ENCODE measurements at places on chromosomes 2 and 18.

DNA sequence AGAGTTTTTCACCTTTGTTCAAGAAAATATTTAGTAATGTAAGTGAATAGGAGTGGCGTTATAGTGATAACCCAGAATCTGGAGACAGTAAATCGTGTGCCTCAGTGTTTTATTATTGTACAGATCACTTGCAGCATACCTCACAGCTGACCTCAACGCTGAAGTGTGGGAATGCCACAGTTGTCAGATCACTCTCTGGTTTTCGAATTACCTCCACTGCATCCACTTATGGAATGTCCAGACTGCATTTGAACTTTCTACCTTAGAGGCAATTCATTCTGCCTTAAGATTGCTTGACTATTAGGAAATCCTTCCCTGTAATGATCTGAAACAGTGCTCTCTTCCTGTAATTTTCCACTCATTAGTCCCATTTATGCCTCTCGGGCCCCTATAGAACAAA is 164.5 kb upstream of the ALPP start:
- DNase-seq, result no peak

GRCh38 chr2:130755256-130756052 is at the start of gene AMER3:
Gene AMER3, plus strand, starts transcription at chr2:130755540. Its CDS starts 6,533 bp downstream, at chr2:130762073.
- no peak for DNase-seq

DNA sequence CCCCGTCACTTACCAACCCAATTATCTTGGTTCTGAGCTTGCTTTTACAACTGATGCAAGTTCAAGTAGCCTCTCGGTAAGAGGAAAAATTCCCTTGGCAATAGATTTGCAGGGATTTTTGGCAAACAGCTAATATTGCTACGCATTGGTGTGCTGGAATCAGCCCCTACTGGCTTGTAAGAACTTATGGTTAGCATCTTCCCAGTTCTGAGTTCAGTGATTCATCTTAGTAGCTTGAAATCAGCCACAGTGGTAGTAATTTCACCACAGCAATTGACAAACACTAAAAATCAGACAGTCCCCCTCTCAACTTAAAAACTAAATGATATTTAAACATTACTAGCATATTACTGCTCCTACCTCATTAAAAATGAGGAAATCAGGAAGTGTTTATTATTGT is 5.9 kb upstream of the RAX start:
- no peak for DNase-seq

DNA sequence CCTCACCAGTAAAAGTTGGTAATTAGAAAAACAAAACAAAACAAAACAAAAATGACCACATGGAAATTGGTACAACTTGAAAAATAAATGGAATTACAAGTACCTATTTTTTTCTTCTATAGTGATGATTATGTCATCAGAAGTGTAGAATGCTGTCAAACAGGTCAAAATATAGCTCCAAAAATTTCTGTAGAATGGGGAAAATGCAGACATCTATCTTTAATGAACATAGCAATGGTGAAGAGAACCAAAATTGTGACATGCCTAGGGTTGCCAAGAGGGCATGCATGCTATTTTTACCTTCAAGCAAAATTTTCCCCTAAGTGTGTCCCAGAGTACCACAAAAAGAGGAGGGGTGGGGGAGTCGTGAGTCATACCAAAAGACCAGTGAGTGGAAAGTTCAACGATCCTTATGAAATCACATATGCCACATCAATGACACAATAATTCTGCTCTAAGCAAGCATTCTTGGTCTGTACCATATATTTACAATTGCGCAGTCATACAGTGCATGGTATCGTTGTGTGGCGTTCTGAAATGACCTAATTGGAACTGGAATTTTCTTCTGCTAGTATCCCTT is 1436.4 kb downstream of the SUCLG1 start:
- DNase-seq, result no peak

GRCh38 chr2:36486521-36487044 is 111.4 kb downstream of the FEZ2 start:
- no peak for DNase-seq

DNA sequence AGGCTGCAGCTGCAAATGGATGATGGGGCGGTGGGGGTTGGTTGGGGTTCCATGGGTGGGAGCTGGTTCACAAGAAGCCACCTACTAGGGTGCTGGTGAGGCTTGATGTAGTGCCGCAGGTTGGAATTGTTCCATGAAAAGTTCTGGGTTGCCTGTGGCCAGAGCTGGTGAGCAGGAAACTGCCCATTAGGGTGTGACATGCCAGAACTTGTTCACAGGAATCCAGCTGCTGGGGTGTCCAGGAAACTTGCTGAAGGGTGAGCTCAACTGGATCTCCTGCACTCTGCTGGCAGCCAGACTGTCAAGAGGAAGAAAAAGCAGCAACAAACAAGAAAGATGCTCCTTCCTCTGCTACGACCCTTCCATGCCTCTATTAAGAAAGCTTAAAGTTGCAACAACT is 48.8 kb downstream of the MAP3K20 start:
- no peak for DNase-seq

DNA sequence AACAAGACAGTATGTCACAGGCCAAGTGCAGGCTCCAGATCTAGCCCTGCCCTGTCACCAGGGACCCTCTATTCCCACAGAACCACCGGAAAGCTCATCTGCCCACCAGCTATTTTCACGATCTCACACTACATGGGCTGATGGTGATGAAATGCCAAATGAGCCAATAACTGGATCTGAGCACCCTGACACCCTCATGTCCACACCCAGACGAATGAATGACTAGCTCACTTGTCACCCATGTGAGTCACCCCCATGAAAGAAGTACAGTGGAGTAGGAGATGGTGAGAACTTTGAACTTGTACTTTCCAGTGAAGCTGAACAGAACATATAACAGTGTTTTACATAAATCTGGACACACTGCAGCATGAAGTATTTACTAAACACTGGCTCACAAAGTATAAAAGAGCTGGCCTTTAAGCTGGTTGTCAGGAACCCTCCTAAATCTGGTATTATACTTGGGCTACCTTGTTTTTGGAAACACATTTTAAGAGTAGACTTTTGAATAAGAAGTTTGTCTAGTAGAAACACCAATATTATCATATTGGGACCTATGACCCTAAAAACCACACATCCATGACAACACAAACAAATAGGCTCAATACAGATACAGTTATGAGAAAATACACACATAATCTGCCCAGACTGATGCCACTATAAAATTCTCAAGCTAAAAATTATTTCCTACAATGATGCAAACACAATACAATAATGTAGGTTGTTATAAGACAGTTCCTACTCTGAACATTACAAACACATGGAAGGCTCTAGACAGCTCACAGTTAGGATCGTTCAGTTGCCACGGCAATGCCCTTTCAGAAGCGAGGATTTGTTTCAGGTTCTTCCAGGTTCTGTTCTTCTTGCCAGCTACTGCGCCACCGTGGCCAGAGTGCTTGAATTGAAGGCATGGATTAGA is 19.0 kb downstream of the INO80C start:
- DNase-seq, result no peak

DNA sequence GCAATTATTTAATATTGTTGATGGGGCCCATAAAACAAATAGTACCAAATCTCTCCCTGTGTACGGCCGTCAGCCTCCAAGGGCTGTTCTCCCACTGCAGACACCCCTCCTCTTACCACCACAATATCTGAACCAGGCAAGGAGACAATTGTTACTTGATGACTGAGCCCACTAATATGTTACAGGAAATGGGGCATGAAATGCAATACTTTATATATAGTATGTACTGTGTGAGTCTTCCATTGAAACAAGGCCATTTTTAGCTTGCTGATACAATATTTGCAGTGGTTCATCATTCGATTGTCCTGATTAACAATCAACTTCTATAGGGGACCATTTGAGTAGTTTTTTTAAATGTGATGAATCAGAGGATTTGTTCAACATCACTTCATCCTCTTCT is 307.3 kb downstream of the GBX2 start:
- DNase-seq, result no peak

- DNase-seq, result no peak
Observed at GRCh38 chr2:121336528-121337294, 51.7 kb upstream of the TFCP2L1 start.

- no peak for DNase-seq
Observed at GRCh38 chr2:49686291-49686690, 532.0 kb upstream of the FSHR start.
